ENCODE measurements at places on chromosomes 7 and 10.

DNA sequence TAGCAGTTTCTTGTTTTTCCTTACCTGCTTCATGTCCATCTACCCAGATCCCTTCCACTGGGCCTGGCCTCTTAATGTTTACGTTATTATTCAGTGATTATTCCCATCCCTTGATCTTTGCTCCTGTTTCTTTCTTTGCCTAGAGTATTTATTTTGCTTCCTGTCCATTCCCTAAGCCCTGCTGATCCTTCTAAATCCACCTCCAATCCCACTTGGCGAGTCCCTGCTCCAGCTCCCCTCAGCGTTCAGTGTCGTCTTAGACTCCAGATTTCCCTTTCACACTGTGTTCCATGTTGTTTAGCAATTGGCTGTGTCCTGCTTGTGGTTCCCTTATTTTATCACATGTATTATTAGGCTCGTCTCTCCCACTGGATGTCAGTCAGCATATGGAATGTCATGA, 7.3 kb downstream of the PPP2R2D start:
- DNase-seq, result no peak

- DNase-seq, result no peak
Observed at GRCh38 chr10:76049581-76050290, 618.3 kb downstream of the LRMDA start.

DNA sequence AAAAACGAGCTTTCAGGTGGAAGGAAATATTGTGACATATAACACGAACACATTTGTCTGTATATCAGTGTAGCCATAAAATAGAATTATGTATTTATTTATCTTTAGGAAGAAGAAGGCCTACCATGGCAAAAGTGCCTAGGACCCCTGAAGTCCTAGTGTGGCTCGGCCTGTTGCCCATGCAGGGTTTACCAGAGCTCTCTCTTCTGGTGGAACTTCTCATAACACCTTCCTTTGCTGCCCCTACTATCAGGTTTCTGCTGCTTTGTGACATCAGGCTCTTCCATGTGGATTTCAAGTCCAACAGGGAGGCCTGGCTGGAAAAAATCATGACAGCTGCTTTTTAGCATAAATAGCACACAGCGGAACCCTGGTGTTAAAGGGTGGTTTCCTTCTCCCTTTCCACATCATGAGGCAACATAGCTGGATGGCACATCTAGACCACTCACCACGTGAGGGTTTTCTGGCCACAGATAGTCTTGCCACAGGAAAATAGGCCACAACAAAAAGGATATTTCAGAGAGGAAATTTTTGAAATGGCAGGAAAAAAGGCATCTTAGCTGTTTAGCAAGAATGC, 44.8 kb upstream of the ADO start:
- no peak for DNase-seq

- DNase-seq, result no peak
Observed at GRCh38 chr7:67553378-67553777, 556.7 kb downstream of the TYW1 start.

GRCh38 chr7:1560620-1561031, 4.6 kb upstream of the TMEM184A start:
- no peak for DNase-seq

DNA sequence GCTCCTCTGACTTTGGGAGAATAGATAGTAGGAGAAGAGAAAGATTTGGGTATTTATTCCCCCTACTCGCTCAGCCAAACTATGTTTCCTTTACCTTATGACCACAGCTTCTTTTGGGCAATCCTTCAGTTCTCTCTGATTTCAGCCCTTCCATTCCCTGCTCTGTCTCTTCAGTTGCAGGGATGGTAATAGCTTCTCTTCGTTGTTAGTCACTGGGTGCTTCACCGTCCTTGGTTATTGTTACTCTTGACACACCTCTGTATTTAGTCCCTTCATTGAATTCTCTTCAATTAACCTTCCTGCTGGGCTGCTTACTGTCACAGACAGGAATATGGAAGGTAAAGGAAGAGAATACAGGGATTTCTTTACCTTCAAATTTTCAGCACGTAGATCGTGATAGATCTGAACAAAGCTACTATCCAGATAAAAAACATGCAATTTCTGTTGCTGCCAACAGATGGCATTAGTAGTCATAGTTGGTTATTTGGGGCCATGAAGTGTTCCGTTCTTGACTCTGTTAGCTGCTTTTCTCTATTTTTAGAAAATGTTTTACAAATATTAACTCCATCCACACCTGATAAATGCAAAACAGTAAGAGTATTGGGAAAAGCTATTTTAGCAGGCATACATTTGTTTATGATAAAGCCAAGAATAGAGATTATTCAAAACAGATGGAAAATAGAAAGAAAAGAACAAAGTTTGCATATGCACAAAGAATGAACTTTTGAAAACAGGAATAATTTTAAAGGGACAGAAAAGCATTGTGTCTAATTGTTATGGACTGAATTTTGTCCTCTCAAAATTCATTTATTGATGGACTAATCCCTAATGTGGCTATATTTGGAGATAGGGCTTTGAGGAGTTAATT, 14.0 kb upstream of the PTTG1IP2 start:
- DNase-seq, result no peak

DNA sequence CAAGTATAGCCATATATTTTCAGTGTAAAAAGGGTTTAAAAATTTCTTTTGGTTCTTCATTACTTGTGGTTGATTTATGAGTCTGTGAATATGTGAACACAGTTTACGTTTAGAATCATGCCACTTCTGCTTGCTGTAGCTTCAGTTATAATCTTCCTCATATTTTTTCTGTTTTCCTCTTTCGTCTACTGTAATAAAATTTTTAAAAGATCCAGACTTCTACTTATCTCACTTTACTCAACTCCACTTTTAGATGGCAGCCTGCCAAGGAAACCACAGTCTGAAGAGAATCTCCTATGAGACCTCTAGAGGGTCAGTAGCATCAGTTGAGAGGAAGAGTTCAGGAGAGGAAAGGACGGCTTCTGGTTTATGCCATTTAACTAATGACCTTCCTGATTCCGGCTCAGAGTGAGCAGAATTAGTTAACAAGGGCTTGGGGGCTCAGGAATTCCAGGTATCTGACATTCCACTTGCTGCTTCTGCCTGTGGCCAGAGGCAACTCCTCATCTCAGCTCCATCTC, 21.4 kb downstream of the CREB5 start:
- no peak for DNase-seq

DNA sequence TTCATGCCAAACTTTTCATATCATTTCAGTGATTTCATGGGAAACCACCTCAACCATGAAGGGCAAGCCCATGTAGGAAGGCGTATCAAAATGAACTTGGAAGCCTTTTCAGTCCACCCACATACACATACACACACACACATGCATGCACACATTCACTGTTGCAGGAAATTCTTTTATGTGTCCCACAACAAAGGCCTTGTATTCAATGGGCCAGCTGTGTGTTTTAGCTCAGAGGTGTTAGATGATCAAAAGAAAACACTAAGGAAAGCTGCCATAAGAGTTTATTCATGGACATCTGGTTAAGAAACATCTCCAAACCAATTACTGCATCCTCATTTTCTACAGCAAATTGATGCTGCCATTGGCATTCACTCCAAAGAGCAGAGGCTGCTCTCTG, 74.4 kb upstream of the STK17A start:
- DNase-seq, result no peak

GRCh38 chr10:30583778-30584415, 45.7 kb downstream of the LYZL2 start:
- DNase-seq, result no peak

DNA sequence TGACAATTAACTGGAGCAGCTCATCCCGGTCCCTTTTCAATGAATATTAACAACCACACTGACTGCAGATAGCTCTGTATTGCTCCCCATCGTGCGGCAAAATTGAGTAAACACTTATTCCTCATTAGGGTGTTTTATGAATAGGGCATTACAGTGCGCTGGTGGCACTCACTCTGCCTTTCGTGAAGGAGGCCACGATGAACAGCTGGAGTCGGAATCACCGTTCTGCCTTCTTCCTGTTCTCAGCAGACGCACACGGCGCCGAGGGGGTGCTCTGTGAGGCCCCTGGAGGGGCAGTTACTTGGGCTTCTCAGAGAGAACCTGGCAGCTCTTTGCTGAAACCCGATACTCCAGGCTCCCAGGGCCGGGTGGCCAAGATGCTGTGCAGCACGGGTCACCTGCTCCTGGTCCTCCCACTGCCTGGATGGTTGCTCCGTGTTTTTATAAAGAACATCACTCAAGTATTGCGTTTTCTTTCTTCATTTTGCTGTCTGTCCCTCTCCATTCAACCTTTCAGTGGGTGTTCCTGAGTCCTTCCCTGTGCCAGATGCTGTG, 241.9 kb downstream of the GLRX3 start:
- DNase-seq, result no peak

DNA sequence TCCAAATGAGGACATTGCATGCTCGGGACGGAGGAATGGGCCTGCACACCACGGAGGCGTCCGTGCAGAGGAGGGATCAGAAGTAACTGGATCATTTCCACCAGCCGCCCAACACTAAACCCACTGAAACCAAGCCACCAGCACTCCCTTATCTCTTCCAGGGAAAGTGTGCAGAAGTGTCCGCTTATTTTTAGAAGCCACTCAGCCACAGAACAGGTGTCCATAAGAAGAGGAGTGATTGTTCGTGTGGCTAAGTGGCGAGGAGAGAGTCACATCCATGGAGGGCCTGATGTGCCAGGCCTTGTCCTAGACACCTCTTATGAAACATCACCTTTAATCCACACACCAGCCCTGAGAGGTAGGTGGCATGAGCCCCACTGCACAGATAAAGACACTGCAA, 407.9 kb upstream of the NPVF start:
- DNase-seq, result no peak

DNA sequence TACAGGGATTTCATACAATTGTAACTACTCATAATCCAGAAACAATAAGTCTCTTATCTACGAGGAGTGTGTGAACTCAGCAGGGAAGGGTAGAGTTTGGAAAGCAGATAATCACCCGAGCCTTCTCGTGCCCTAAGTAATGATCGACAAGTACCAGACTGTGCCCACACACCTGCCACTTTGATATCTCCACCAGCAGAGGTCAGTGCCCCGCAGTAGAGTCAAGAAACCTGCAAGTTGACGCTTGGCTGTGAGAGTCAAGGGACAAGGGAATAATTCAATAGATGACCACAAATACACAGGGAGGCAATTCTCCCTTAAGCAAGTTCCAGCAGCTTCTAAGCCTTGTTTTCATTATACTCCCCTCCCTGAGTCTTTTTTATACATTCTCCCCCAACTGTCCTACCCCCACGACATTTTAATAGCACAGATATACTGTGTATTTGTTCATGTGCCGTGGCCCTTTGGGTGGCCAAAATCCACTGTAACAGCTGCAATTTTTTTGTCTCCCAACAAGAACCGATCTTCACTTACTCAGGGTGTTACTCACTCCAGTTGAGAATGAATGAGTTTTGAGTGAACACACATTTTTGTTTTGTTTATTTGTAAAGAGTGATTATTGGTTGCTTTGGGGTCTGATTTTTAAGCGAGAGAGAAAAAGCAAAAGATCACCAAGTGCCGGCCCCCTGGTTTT, 106.9 kb upstream of the RHEB start:
- DNase-seq, result no peak

DNA sequence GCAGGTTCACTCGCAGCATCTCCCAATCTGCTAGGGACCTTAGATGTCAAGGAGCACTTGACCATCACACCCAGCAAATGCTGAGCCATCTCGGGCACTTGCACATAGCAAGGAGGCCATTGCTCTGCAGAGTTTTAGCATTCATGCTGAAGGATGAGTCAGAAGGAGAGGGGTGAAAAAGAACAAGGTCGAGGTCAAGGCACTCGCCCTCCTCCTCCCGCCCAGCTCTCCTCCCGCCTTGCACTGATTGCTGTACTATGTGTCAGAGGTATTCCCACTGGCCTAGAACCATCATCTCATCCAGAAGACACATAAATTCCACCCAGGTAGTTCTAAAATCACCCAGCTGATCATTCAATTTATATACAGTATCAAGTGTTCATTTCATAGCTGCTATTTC, 255.1 kb upstream of the SP4 start:
- no peak for DNase-seq

GRCh38 chr7:127378537-127378936, 14.0 kb downstream of the ZNF800 start:
- no peak for DNase-seq

GRCh38 chr7:5633161-5634106, 148.0 kb downstream of the RNF216 start:
- no peak for DNase-seq

- no peak for DNase-seq
Observed at GRCh38 chr10:16478801-16479200, 42.0 kb downstream of the PTER start.

GRCh38 chr10:9140373-9140772, 1085.9 kb downstream of the GATA3 start:
- no peak for DNase-seq

DNA sequence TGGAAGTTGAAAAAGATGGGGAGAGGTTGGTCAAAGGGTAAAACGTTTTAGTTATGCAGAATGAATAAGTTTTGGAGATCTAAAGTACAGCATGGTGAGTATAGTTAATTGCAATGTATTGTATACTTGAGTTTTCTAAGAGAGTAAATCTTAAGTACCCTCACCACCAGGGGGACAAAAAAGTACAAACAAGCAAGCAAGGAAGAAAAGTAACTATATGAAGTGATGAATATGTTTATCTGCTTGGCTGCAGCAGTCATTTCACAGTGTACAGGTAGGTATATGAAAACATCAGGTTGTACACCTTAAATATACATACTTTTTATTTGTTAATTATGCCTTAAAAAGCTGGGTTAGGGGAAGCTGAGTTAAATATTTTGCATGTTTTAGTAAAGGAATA, 157.3 kb downstream of the PCLO start:
- DNase-seq, result no peak

GRCh38 chr7:38321515-38321944, 48.1 kb upstream of the TARP start:
- no peak for DNase-seq

- DNase-seq, result no peak
Observed at GRCh38 chr7:45703911-45704682, 129.9 kb downstream of the ADCY1 start.

DNA sequence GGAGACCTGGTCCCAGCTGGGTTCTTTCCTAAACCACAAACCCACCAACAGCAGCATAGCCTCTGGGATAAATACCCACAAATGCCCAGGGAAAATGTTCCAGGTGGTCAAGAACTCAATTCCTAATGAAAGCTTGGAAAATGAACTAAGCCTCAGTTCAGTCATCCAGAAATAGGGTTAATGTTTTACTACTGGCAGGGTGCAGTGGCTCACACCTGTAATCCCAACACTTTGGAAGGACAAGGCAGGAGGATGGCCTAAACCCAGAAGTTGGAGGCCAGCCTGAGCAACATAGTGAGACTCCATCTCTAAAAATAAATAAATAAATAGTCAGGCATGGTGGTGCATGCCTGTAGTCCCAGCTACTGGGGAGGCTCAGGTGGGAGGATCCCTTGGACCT, 82.2 kb downstream of the SVOPL start:
- no peak for DNase-seq
